Transverse colon (tissue), 4 donors: ENCODE measurements at places on chromosomes 3 and 15. TPM values are rescaled to one million over a fixed set of nuclear protein-coding genes. Genes with fewer than 3 reads are reported as not detected.

DNA sequence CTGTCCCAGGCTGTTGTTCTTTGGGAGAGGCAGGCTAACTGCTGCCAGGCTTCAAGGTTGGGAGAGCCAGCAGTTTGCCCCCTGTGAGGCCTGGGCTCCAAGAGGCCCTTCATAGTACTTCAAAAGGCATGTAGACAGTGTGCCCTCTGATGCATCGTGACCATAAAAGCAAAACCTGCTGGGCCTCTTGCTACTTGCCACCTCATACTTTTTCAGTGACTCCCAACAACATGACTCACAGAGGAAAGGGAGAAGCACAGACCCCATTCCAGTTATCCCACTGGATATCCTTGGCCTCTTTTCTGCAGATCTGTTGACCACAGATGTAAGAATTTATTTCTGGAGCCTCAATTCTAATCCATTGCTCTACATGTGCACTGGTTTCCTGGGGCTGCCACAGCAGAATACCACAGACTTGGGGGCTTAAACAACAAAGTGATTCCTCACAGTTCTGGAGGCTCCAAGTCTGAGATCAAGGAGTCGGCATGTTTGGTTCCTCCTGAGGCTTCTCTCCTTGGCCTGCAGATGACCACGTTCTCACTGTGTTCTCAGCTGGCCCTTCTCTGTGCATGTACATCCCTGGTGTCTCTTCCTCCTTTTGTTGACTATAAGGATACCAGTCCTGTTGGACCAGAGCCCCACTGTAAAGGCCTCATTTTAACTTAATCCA is 8.9 kb upstream of the NSMCE3 start:
- DNase-seq: no peak

- DNase-seq: no peak
These were observed 23.9 kb upstream of the HEG1 start for GRCh38 chr3:125079675-125080045.

DNA sequence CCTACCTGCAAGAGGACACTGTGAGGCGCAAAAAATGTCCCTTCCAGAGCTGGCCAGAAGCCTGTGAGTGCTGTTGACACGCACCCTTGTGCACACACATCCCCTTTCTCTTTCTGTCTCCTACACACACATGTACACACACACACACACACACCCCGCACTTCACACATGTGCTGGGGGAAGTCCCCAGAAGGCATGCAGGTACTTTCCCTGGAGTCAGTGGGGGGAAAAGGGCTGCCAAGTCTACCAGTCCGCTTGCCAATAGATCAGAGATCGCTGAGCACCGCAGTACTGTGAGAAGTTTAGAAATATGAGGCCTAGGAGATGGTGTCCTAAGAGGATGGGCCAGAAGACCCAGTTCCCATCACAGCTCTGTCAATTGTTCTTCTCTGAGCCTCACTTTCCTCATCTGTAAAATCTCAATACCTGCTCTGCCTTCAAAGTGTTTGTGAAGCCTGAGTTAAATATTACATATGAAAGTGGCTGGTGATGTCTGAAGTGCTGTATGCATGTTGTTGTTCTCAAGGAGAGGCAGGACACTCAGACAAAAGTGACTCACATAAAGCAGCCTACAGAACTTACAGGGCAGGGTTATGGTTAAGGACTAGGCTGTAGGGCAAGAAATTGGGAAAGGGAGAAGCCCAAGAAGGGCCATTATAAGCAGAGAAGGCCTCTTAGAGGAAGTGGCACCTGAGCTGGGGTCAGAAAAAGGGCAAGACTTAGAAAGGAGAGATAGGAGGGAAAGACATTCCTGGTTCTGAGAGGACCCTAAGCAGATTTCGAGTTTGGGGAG is 6.8 kb downstream of the IL17RE start:
- DNase-seq: no peak

- no peak for DNase-seq
These were observed at the start of gene GADL1 for GRCh38 chr3:30894521-30895251. Gene GADL1 (minus strand): TSS chr3:30894661. CDS start chr3:30894614, 47 bp downstream.

DNA sequence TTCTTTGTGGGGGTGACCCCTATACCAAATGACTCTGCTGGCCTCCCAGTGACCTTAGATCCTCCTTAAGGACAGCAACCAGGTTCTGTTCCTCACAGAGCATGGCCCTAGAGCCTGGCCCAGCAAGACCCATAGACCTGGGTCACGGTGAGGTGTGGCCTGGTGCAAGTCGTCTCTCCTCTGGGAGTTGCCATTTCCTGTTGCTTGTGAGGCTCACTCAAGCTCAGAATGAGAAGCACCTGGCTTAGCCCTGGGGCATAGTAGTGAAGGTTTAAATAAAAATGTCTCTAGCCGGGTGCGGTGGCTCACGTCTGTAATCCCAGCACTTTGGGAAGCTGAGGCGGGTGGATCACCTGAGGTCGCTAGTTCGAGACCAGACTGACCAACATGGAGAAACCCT is 131.3 kb downstream of the SMAD6 start:
- no peak for DNase-seq

DNA sequence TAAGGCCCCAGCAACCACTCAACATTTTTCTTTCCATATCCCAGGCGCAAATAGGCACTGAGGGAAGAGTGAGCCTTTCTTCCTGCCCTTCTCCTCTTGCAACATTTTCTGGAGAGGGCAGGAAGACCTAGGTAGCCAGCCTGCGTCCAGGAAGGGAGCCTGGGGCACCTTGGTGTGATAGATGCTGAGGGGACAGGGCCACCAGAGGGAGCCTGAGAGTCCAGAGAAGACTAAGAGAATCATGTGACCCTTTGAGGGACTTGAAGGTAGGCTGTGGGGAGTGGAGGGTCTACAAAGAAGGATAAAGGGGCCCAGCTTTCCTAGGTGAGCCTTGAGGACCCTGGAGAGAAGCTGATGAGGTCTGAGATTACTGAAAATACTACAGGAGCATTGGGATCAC is 346.6 kb downstream of the CNTN6 start:
- DNase-seq: peak; percentile 35

Gene KNG1
- total RNA-seq: not detected
